ENCODE measurements at places on chromosomes 12 and 14. TPM values are rescaled to one million over a fixed set of nuclear protein-coding genes. Genes with fewer than 3 reads are reported as not detected.

Gene TPH2
- not detected for total RNA-seq

Gene KCNC2
- not detected for total RNA-seq

Gene ABCD4
- 33.9 TPM for total RNA-seq

Gene CIT
- 13.4 TPM for total RNA-seq

Gene FAM90A1
- 0.10 TPM for total RNA-seq

Gene TPPP2
- not detected for total RNA-seq
